ENCODE measurements at places on chromosomes 11 and 22.
A peak's percentile ranks its signal among the peaks of the same experiment; 100 is the strongest.

- H3K27ac ChIP-seq, result no peak overlapping the region
Observed at GRCh38 chr11:90849312-90849711, 626.5 kb upstream of the CHORDC1 start.

- no peak overlapping the region for H3K4me3 ChIP-seq
- peak; percentile 91 for DNase-seq
- H3K27ac ChIP-seq, result no peak overlapping the region
- peaks cover 11% of the 10 kb centered on the region for H3K4me1 ChIP-seq
Observed at GRCh38 chr11:65468874-65469333, 29.9 kb upstream of the MALAT1 start.

DNA sequence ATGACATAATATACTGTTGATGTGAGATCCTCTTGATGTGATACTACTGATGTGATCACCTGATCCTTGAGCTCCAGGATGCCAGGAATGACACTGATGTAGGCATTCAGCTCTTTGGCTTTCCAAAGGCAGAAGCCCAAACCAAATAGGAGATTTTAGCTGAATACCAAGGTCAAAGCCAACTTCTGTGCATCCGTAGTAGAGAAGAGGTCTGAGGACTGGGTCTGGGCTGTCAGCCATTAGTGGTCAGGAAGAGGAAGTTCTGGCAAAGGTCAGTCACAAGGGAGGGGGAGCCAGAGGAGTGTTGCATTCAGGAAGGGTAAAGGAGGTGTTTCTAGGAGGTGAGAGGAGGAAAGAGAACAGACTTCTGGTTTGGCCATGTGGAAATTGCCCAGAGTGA lies 53.4 kb upstream of the PARVG start:
- DNase-seq, result peak; percentile 57
- no peak overlapping the region for H3K4me3 ChIP-seq
- no peaks in the 10 kb centered on the region for H3K36me3 ChIP-seq
- H3K4me1 ChIP-seq, result peaks cover 6% of the 10 kb centered on the region
- H3K27ac ChIP-seq, result no peak overlapping the region

- DNase-seq, result no peak
- H3K27me3 ChIP-seq, result peaks cover 4% of the 10 kb centered on the region
- H3K4me1 ChIP-seq, result no peaks in the 10 kb centered on the region
Observed at GRCh38 chr22:35099883-35100282, 33.9 kb downstream of the ISX start.
